ENCODE measurements at places on chromosomes 16 and 17. TPM values are rescaled to one million over a fixed set of nuclear protein-coding genes. Genes with fewer than 3 reads are reported as not detected.

Gene KRTAP4-6
- total RNA-seq: not detected

GRCh38 chr16:68013440-68013839 lies 2.3 kb downstream of the DPEP2NB start:
- no peak for DNase-seq

Gene ZFP3
- 0.16 TPM for total RNA-seq

GRCh38 chr17:54102246-54102645 lies 279.5 kb downstream of the KIF2B start:
- DNase-seq: no peak

DNA sequence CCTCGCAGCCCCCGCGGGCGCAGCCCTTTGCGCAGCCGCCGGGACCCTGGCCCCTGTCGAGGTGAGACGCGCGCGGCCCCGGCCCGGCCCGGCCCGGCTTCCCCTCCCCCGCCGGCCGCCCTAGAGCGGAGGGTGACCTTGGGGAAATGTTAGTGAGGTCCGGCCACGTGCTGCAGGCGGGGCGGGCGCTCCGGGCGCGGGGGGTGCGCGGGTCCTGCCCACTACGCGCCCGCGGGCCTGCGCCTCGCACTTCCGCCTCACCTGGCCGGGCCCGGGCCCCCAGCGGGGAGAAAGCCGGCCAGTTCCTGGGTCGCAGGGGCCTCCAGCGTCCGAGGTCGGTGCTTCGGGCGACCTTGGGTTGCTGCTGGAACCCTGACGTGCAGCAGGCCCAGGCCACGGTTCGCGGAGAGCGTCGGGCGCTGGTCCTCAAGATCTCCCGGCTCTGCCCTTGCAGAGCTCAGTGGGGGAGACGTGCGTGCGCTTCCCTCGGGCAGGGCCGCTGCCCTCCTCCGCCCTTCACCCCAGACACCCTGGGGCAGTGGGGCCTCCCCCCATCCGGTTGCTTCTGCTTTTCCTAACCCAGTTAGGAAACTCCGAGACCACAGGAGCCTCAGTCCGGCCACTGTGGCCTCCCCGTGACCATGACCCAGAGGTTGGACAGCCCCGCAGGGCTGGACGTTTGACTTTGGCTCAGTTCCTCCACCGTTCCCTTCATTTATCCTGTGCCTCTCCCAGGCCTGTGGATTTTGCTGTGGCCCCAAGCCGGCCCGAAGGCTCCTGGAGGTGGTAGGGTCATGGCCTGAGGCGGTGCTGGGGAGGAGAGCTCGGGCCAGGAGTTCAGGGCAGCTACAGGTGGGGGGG lies 791 bp downstream of the MCRIP2 start:
- DNase-seq: peak; percentile 17

- no peak for DNase-seq
These were observed 128.3 kb upstream of the NUDT7 start for GRCh38 chr16:77594057-77594456.

Gene DPH1
- total RNA-seq: 39.4 TPM

Gene C17orf100
- 0.31 TPM for total RNA-seq

Gene MFAP4
- total RNA-seq: 15.7 TPM

Gene HBQ1
- not detected for total RNA-seq

Gene ABCA5
- total RNA-seq: 1.2 TPM

Measured in myocyte (in vitro differentiated cells).